ENCODE measurements at places on chromosomes 5 and 9.

GRCh38 chr9:113919871-113920270 lies 43.8 kb downstream of the ZNF618 start:
- no peak for DNase-seq

DNA sequence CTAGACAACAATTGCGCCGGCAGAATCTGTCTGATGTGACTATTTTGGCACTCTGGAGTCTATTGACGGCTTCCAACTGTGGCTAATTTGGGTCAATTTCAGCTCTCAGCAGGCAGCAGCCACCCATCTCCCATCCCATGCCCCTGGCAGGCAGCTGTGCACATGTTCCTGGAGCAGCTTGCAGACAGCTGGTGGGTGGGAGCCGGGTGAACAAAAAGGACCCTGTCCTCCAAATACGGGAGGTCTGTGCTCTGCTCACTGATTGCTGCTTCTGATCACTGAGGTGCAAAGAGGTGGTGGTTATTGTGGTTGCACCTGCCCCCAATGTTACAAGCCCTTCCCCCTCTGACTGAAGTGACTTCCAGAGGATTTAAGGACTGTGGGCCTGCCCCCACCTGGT lies 45.0 kb upstream of the N4BP3 start:
- DNase-seq: no peak

- DNase-seq: no peak
Measured at GRCh38 chr9:98415782-98416181, 160.3 kb upstream of the TBC1D2 start.

GRCh38 chr5:142056816-142057696 lies 44.2 kb upstream of the GNPDA1 start:
- peak; percentile 82 for DNase-seq

DNA sequence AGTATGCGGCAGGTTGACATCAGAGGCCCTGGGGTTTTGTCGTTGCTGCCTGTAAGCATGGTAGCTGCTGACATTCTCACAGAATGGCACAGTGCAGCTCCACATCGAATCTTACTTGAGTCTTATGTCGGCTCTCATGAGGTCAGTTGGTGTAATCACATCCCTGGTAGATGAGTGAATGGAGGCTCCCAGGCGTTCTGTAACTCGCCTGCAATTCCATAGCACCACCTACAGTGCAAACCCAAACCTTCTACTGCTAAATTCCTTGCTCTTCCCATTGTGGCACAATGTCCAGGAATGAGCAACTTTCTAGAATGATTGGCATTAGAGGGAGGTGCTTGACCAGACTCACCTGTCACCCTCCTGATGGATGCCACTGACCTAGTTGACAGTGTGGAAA lies 578.4 kb downstream of the CCDC171 start:
- DNase-seq: no peak

- no peak for DNase-seq
Measured at GRCh38 chr5:127515693-127516440, 1.6 kb upstream of the PRRC1 start.

DNA sequence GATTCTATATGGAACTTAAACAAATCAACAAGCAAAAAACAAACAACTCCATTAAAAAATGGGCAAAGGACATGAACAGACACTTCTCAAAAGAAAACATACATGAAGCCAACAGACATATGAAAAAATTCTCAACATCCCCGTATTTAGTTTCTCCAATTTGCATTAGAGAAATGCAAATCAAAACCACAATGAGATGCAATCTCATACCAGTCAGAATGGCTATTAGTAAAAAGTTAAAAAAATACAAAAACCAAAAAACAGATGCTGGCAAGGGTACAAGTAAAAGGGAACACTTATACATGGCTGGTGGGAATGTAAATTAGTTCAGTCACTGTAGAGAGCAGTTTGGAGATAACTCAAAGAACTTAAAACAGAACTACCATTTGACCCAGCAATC lies 342.1 kb upstream of the NUDT12 start:
- no peak for DNase-seq

GRCh38 chr5:178389796-178390195 lies 157.2 kb upstream of the PHYKPL start:
- DNase-seq: no peak

- no peak for DNase-seq
Measured at GRCh38 chr5:179393078-179393477, 47.8 kb upstream of the ADAMTS2 start.

- DNase-seq: no peak
Measured at GRCh38 chr9:107894572-107895261, 405.1 kb upstream of the KLF4 start.

GRCh38 chr9:88236511-88237478 lies 98.5 kb upstream of the SPATA31C2 start:
- peak; percentile 58 for DNase-seq

- no peak for DNase-seq
Measured at GRCh38 chr5:136025900-136026299, 2.9 kb upstream of the TGFBI start.

DNA sequence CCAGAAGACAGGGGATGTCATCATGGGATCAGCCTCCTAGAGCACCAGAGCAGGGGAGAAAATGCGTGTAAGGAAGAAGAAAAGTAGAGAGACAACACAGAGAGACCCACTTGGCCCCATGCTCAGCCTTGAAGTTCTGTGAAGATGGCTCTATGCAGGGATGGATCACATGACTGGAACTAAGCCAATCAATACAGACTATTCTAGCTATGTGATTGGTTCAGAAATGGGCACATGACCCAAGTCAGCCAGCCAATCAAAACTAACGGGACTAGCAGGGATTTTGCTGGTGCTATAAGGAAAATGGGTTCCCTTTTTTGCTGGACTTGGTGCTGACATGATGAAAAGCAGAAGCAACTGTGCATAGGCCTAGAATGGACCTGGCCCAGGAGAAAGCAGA lies 173.0 kb upstream of the TBC1D2 start:
- DNase-seq: no peak

DNA sequence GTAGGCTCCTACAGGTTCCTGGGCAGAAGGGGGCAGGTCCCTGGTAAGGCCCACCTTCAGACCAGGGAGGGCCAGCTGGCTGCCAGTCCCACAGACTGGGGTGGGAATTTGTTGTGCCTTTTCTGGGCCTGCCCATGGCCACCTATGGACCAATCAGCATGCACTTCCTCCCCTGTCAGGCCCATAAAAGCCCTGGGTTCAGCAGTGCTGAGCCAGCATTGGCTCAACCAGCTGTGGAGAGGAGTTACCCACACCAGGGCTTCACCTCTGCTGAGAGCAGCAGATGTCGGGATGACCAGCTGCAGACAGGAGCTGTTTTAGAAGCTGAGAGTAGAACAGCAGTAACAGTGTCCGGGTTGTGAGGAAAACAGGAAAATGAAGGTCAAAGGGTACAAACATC lies 373.4 kb upstream of the ACO1 start:
- DNase-seq: no peak

GRCh38 chr9:134730011-134730760 lies 88.6 kb downstream of the COL5A1 start:
- DNase-seq: no peak

DNA sequence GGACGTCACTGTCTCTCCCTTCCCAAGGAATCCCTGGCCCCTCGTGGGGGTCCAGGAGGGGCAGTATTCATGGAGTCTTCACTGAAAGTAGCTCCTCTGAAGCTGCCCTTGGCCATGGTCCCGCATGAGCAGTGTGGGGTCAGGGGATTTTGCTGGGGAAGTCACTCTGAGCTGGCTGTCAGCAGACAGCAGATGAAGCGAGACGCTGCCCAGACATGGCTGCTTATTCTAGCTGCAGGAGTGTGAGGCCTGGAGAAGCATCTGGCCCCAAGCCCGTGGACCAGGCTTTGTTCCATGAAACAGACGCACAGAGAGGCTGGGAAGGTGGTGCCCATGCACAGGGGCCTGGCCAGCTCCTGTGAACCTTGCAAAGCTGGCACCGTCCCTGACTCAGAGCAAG lies 21.5 kb upstream of the ASS1 start:
- DNase-seq: no peak

GRCh38 chr9:130844044-130844451 lies 9.0 kb downstream of the ABL1 start:
- no peak for DNase-seq

DNA sequence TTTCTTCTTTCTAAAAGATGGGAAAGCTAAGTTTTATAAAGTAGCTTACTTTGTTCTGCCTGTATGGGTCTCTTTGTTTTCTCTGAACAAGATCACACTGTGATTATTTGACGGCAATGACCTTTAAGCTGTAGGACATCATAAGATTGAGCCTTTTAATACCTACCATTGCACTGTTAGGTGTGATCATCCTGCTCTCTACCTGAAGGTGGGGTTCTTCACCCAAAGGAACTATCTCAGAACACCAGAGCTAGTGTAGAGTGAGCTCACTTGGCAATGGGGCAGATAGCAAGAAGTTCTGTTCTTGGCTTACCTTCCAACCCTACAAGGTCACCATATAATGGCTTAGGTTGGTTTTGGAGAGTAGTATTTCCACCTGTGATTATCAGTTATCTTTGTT lies 200.2 kb downstream of the SPATA31D1 start:
- no peak for DNase-seq

DNA sequence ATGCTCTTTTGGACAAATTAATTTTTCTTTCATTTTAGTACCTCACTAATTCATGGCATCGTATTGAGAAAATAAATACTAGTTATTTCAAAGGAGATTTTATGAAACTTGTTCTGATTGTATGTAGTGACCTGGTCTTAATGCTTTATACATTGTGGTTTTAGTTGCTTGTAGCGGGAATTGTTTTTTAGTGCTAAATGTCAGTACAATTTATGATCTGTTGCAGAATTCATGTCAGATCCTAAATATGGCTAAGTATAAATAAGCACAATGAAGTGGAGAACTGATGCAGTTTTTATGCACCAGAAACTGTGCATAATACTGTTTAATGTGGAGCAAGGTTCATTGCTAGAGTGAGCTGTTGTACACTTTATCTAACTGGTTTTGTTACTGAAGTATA lies 308.8 kb downstream of the PJA2 start:
- no peak for DNase-seq

- DNase-seq: no peak
Measured at GRCh38 chr5:3786165-3786564, 190.5 kb downstream of the IRX1 start.

GRCh38 chr9:88820055-88820454 lies 171.2 kb upstream of the S1PR3 start:
- DNase-seq: no peak

DNA sequence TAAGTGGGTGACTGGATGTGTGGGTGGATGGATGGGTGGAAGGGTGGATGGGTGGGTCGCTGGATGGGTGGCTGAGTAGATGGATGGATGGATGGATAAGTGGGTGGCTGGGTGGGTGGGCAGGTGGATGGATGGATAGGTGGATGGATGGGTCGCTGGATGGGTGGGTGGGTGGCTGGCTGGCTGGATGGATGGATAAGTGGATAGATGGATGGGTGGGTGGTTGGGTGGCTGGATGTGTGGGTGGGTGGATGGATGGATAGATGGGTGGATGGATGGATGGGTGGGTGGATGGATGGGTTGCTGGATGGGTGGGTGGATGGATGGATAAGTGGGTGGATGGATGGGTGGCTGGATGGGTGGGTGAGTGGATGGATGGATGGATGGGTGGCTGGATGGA lies 27.3 kb upstream of the CEP72 start:
- no peak for DNase-seq

- peak; percentile 85 for DNase-seq
Measured at GRCh38 chr9:119368681-119369581, at the start of gene BRINP1. Gene BRINP1 (minus strand): TSS chr9:119369435. CDS start chr9:119313355, 56,080 bp downstream.

DNA sequence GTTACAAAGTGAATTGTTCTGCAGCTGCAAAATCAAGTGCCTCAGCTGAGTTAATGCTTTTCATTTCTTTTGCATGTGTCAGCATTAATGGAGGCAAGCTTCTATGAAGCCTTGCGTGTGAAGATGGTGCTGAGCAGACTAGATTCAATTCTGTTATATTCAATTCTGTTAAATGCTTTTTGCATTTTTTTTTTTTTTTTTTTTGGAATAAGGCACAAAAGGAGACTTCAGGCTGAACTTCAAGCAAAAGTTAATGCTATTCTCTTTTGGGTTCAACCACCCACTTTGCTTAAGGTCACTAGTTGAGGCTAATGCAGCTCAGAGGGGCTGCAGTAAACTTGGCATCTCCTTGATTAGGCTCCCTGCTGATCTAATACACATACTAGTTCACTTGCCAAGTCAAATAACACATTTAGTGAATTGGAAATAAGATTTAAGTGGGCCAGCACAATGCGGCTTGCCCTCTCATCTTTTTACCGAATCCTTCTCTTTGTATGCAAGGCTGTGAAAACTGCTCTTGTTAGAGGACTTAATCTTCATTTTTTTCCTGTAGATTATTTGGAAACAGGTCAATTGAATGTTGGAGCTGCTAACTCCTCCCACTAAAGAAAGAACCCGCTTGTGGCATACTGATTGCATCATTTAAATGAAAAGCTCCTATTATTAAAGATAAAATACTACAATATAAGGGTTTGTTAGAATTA lies 1020.2 kb downstream of the NR2F1-AS1 start:
- no peak for DNase-seq

GRCh38 chr5:136132087-136132486 lies 558 bp upstream of the SMAD5 start:
- peak; percentile 3 for DNase-seq

GRCh38 chr9:129944506-129945116 lies 98.4 kb downstream of the FNBP1 start:
- DNase-seq: peak; percentile 33

GRCh38 chr5:107135391-107135790 lies 535.3 kb downstream of the EFNA5 start:
- no peak for DNase-seq

DNA sequence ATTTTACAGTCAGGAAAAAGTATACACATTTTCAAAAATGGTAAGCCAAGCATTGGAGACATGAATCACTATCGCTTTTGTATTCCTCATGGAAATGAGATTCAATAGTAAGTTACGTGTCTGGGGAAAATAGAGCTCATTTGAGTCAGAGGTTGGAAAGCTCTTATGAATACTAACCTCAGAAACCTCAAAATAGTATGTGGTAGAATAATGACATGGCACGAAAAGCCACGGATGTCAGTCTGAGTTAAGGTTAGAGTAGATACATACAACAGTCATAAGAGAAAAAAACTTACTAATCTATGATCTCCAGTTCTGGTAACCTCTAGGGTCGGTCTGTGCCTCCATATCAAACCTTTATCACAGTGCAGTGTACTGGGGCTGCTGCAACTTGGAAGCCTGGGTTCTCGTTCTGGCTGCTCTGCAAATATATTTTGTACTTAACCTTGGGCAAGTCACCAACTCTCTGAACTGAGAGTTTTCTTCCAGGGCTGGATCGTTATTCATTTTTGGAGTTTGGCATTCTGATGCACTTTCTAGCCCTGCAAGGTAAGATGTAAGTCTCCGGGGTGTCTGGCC lies 31.8 kb downstream of the MAP1B start:
- DNase-seq: no peak

DNA sequence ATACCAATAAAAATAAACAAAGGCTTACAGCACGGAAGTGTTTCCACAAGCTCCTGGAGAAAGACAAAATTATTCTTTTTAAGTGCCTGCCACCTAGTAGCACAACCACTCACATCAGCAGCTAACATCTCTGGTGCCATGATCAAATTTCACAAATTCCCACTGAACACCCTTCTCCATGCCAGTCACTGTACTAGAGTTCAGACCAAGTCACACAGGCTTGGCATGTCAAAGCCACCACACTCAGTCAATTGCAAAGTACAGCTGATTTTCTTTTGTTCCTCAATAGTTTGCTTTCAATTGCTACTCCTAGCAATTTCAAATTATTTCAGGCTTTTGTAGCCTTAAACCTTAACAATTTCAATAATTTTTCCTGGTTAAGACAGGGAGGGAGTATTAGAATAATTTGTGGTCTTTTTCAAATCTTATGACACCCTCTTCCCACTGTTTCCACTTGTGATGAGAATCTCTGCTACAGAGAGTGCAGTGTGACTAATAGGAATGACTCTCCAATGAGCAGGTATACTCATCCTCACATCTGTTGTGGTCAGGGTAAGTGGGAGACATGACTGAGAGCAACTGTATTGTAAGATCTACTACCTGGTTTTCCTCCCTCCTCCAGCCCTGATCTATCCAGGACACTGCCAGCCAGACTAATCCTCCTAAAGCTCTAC lies 46.2 kb downstream of the RNF145 start:
- no peak for DNase-seq
